Activated CD4-positive, alpha-beta T cell treated with anti-CD3 and anti-CD28 coated beads for 36 hours (primary cell): ENCODE measurements at places on chromosomes 11 and 22. TPM values are rescaled to one million over a fixed set of nuclear protein-coding genes. Genes with fewer than 3 reads are reported as not detected.

Gene NPTXR
- total RNA-seq, result 1.4 TPM

GRCh38 chr11:112822478-112823274 lies 138.5 kb upstream of the NCAM1 start:
- DNase-seq, result no peak

DNA sequence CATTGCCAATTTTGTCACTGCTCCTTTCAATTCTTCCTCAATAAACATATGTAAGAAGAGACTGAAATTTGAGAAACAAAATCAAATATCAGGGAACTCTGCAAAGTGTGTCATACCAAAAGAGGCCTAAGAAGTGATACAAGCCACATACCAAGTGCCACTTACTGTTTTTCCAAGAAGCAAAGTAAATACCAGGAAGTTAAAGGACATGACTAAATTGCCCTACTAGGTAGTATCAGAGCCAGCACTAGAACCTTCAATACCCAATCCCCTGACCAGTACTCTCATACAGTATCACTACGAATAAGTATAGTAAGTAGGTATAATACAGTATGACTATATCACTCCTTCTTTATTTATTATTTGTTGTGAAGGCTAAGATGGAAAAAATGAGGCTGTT lies 13.6 kb downstream of the MAML2 start:
- no peak for DNase-seq

Gene EXPH5
- 2.4 TPM for total RNA-seq

- no peak for DNase-seq
These were observed 1289.3 kb downstream of the BRD1 start for GRCh38 chr22:48538291-48538820.

Gene LDLRAD3
- 0.46 TPM for total RNA-seq

DNA sequence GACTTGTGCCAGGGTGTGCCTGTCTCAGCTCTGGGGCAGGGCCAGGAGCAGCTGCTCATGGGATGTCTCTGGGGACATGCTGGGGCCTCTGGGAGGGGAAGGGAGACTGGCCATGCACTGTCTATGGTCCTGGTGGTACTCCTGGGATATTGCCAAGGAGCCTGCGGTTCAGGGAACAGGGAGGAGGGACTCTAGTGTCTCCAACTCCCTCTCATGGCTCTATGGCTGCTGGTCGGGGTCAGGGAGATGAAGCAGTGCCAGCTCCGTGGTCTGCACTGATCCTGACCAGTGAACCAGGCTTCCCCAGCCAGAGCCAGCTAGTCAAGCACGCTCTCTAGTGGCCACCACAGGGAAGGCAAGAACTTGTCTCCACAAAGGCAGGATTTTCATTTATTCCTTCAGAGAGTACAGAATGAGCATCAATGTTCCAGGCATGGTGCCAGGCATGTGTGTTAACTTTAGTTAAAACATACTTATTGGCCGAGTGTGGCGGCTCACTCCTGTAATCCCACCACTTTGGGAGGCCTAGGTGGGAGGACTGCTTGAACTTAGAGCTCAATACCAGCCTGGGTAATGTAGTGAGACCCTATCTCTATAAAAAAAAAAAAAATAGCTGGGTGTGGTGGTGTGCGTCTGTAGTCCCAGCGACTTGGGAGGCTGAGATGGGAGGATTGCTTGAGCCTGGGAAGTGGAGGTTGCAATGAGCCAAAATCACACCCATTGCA lies 2.5 kb upstream of the BEST1 start:
- peak; percentile 84 for DNase-seq

Gene ATP6V1E1
- total RNA-seq, result 83.5 TPM

GRCh38 chr11:93432247-93432646 lies 101.7 kb downstream of the DEUP1 start:
- DNase-seq, result no peak

- DNase-seq, result no peak
These were observed 18.7 kb downstream of the MMP10 start for GRCh38 chr11:102761646-102762238.

Gene OMP
- not detected for total RNA-seq

Gene GLB1L3
- 12.2 TPM for total RNA-seq

GRCh38 chr11:2318707-2319106 lies 16.9 kb downstream of the TSPAN32 start:
- no peak for DNase-seq

Gene SHANK2
- total RNA-seq, result not detected

Gene RFPL2
- not detected for total RNA-seq

Gene SMDT1
- total RNA-seq, result 45.4 TPM

Gene USH1C
- not detected for total RNA-seq

Gene TUB
- 0.48 TPM for total RNA-seq

DNA sequence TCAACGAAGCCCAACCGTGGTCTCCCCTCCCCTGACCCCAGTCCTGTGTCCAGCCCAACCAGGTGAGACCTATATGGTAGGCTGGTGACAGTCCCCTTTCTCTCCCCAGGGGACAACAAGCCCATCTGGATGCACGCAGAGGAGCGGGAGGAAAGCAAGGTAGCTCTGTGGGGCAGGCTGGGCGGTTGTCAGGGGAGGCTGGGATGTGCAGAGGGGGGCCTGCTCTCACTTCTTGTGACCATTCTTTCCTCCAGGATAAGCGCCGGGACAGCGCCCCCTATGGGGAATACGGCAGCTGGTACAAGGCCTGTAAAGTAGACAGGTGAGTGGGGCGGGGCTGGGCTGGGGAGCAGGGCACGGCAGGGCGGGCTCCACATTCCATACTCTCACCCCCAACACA lies 3.5 kb upstream of the RAB1B start:
- peak; percentile 71 for DNase-seq

Gene LRRC56
- total RNA-seq, result 0.98 TPM

GRCh38 chr11:64540428-64540825 lies 50.6 kb upstream of the SLC22A12 start:
- DNase-seq, result no peak

Gene MOV10L1
- total RNA-seq, result not detected

DNA sequence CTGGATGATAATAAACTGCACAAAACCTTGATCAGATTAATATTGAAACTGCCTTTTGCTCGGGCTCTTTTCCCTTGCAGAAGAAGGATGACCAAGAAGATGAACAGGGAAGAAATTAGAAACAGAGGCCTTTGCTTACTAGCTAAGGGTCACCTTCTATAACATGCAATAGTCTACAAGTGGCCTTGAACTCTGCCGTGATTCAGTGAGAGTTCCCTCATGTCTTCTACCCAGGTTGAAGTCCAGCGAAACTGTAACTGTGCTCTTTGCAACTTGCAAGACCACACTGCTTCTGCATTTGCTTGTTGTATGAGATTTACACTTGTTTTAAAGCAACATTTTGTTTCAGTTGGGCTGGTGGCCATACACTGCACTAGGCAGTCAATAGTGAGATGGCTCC lies 108.4 kb downstream of the IGLL1 start:
- DNase-seq, result no peak

- DNase-seq, result no peak
These were observed 22.6 kb downstream of the TENM4 start for GRCh38 chr11:79418241-79418640.

- peak; percentile 50 for DNase-seq
These were observed 649 bp downstream of the SELENOO start for GRCh38 chr22:50201191-50202129.

DNA sequence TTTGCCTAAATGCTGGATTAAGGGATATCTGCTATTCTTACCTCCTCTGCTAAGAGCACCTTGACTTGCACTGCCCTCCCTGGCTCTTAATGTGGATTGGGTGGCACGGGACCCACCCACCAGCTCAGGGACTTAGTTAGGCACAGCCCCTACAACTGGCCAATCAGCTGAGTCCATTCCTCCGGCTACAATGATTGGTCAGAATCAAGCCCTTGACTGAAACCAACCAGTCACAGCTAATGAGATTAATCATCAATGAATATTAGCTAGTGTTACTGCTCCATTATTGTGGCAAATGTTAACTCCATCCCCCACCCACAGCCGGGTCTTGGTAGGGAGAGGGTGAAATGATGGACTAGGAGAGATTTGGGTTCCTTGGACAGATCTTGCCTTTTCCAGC lies 328.0 kb downstream of the MN1 start:
- DNase-seq, result no peak

GRCh38 chr22:46025225-46025972 lies 48.4 kb upstream of the WNT7B start:
- peak; percentile 1 for DNase-seq

- no peak for DNase-seq
These were observed 88.7 kb downstream of the USP35 start for GRCh38 chr11:78277314-78277994.

DNA sequence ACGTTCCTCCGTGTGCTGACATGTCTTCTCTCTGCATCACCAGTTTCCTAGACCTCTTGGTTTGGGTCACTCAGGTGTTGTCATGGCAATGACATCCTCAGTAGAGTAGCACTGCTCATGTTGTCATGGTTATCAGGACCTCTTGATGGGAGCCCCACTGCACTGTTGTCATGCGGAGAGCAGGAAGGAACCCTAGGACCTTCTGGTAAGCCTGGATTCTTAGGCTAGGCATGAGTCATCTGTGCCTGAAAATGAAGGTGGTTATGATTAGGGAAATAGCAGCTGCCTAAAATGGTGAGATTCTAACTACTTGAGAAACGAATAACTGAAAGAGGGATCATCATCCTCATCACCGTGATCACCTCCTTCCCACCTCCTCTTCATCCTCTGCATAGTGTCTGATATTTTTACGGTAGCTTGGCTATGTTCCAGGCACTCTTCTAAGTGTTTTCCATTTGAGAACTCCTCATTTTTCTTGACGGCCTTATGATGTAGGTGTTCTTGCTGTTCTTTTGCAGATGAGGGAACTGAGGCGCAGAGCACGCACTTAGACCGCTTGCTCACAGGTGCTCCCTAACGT lies 858.4 kb downstream of the NTM start:
- no peak for DNase-seq

DNA sequence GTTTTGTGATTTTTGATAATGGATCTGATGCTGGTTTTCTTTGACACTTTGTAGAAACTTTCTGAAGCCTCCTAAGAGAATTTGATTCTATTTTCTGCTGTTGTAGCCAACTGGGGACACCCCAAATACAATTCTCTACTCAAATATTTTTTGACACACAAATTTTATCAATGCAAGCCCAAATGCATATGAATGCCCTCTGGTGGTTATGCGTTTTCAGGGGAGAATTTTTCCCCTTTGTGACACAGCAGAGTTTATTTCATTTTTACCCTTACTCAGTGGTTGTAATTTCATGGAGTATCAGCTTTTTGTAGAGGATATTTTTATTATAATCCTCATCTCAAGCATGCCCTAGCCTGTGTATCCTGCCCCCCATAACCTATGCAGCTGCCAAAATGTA lies 44.7 kb upstream of the MTMR2 start:
- no peak for DNase-seq

- peak; percentile 51 for DNase-seq
These were observed 65.5 kb downstream of the GGTLC2 start for GRCh38 chr22:22709719-22710445.

GRCh38 chr11:65502555-65503367 lies 3.9 kb downstream of the MALAT1 start:
- no peak for DNase-seq

Gene NOX4
- total RNA-seq, result not detected

Gene UPB1
- total RNA-seq, result 0.28 TPM

Gene XKR3
- total RNA-seq, result not detected

- DNase-seq, result no peak
These were observed 12.9 kb upstream of the CASTOR1 start for GRCh38 chr22:30301995-30302809.

GRCh38 chr11:95943546-95943945 lies 19.6 kb upstream of the MTMR2 start:
- DNase-seq, result no peak

GRCh38 chr11:88164320-88164719 lies 10.9 kb downstream of the RAB38 start:
- DNase-seq, result peak; percentile 7
